ENCODE measurements at places on chromosomes 16 and 17.

- DNase-seq, result no peak
Observed at GRCh38 chr17:14138649-14139048, 69.3 kb downstream of the COX10 start.

GRCh38 chr16:27286451-27286850 lies 17.9 kb upstream of the NSMCE1 start:
- no peak for DNase-seq

GRCh38 chr17:43706235-43706634 lies 44.5 kb upstream of the MEOX1 start:
- no peak for DNase-seq

GRCh38 chr16:74936902-74937560 lies 47.9 kb downstream of the WDR59 start:
- DNase-seq, result no peak

DNA sequence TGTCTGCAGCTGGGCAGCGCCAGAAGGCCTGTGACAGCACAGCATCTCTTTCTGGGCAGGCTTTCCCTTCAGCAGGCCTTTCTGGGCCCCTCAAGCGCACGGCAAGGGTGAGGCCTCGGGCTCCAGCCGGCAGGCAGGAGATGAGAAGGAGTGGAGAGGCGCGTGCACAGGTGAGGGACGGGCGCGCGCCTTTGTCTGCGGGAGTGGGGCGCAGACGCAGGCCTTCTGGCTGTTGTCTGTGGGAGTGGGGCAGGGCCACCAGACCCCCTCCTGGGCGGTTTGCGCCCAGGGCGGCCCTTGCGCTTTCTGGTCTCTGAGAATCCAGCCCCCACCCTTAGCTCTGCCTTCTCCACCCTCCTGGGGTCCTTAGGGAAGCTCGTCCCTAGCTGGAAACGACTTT lies 6.5 kb downstream of the ZNF205 start:
- no peak for DNase-seq

- DNase-seq, result no peak
Observed at GRCh38 chr16:529012-529575, 1.6 kb downstream of the CAPN15 start.

DNA sequence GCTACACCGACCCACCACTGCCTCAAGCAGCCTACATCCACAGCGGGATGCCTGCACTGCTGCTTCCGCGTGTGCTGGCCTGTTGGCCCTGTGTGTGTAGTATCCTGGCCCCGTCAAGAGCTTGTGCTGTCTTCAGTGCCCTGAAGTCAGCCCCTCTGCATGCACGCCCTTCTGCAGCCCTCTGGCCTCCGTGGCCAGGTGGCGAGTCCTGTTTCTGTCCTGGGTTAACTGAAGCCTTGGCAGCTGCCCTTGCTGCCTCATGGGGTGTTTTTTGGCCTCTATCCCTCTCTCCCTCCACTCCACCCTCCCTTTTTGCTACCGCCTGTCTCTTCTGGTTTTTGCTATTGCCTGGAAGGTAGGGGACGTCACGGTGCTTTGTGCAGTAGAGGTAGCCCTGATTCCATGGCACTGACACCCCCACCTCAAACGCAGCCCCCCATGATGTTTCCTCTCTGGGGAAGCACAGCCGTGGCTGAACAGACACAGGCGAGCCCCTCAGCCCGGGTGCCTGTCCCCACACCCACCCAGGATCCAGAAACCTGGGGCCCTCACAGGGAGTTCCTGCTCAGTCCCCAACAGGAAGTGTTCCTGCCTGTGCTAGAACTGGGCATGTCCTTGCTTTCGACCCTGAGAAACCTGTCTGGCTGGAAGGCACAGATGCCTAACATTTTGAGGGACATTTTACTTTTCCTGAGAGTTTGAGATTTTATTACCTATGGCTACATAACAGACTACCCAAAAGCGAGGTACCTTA lies 18.8 kb upstream of the AMZ2 start:
- no peak for DNase-seq

- no peak for DNase-seq
Observed at GRCh38 chr17:68819465-68819864, 135.7 kb downstream of the ABCA8 start.

DNA sequence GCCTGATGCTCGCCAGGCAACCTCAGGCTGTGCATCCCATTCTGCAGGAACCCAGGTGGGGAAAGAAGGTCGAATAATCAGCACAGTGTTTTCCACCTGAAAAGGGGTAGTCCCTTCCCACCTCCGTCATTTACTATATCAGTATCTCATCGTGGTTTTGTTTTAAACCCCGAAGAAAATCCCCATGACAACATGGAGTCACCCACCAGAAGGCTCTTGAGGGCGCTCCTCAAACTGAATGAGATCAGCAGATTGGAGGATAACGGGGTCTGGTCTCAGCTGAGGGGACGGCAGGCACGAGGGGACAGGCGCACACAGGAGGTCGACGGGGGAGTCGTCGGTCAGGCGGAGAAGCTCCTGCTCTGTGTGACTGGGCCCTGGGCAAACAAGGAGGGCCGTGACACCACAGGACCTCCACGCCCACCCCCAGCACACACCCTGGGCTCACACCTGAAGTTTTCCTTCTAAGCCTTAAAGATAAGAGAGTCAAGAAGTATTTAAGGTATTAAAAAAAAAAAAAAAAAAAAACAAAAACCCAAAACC lies 44.2 kb downstream of the MARF1 start:
- DNase-seq, result no peak

DNA sequence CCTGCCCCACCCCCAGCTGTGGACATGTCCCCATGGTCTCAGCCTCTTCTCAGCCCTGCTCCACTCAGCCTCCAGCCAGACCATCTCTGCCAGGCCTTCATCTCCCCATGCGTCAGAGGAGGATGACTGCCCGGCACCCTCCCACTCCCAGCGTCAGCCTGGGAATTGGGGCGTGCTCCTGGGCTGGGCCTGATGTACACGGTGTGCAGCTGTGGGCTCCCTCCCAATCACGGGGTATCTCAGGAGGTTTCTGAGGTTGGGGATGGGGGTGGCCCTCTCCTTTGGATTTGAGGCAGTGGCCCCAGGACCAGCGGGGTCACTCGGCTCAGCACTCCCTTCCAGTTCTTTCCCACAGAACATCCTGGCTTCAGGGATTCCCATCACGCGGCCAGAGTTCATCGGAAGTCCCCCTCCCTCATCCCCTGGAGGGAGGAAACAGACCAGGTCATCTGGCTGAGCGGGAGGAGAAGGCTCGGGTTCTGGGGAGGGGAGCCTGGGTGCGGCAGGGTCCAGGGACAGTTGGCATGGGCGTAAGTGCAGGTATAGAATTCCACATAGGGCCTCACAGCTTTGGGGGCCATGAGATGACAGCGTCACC lies 36.9 kb downstream of the SOCS3 start:
- DNase-seq, result no peak

DNA sequence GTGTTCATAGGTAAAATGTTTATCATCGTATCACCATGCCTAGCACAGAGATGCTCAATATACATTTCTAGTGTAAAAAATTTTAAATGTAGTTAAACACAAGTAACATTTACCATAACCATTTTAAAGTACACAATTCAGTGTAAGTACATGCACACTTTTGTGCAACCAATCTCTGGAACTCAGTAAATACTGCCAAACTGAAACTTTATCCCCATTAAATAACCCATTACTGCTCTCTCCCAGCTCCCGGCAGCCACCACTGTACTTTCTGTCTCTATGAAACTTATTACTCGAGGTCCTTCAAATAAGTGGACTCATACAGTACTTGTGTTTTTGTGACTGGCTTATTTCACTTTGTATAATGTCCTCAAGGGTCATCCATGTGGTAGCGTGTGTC lies 29.0 kb downstream of the RMI2 start:
- DNase-seq, result no peak

- DNase-seq, result no peak
Observed at GRCh38 chr17:78258323-78259191, 27.1 kb downstream of the TMEM235 start.

DNA sequence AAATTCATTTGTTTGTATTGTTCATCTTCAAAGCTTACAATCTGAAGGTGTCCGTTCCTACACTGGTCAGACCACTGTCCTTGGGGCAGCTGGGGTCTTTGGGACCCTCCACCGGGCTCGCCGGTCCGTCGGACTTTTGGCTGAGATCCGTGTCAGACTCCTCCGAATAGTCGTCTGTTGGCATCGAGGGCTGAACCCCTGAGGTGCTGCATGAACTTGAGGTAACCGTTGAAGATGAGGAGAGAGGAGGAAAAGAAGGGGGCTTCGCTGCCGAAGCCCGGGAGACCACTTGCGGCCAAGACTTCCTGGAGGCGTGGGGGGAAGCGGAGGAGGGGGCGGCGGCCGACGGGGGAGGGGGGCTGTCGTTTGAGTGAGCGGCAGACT lies 260.8 kb downstream of the ZFHX3 start:
- no peak for DNase-seq

GRCh38 chr17:57941384-57942370 lies 13.5 kb downstream of the CUEDC1 start:
- no peak for DNase-seq

DNA sequence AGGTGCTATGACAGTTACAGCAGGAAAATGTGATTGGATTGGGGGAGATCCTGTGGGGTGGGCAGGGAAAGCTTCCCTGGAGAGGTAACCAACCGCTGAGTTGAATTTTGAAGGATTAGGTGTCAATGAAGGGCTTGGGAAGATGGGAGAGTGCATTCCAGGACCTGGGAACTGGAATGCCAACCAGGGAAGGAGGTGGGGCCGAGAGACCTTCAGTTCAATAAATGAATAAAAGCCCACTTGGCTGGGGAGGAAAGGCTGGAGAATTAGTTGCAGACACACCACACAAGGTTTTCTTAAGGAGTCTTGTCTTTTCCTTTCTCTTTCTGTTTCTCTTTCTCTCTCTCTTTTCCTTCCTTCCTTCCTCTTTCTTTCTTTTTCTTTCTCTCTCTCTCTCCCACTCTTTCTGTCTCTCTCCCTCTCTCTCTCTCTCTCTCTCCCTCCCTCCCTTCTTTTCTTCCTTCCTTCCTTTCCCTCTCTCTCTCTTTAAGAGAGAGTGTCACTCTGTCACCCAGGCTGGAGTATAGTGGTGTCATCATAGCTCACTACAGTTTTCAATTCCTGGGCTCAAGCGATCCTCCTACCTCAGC lies 3.3 kb downstream of the USP43 start:
- DNase-seq, result no peak

DNA sequence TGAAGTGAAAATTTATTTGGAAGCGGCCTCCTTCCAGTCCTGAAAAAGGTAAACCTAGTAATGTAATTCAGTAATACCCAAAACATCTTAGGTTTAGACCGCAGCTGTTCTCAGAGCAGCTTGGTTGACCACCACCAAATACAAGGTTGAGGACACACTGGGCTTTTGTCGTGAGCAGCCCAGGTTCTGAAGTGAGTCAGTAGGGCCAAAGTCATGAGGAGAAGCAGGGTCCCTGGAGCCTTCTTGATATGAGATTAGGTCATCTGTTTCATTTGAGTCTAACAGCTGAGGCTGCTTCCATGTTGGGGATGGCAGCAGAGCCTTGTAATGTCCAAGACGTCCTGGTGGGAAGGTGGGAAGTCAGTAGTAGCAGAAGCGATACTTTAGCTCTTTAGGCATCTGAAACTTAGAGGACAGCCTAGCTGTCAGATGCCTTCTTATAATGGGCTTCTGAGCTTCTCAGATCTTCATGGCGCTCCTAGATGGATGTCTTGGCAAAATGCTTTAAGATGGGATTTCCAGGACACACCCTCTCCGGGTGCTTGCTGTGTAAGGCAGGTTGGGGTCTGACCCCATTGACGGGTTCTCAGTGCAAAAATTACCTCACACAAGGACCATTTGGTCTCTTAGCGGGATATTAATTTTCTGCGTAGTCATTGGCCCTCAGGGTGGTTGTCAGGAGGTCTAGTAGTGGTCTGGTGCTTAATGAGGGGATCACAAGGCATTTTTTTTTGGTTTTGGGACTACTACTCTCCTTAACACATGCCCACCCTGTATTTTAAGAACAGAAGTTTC lies 2.4 kb downstream of the ALKBH5 start:
- DNase-seq, result no peak

GRCh38 chr16:15970202-15970601 lies 20.8 kb downstream of the ABCC1 start:
- DNase-seq, result no peak

- DNase-seq, result peak; percentile 88
Observed at GRCh38 chr16:2003827-2004641, 5.6 kb downstream of the ZNF598 start.

- no peak for DNase-seq
Observed at GRCh38 chr16:1036166-1036565, 36.4 kb upstream of the SSTR5 start.

GRCh38 chr16:7581175-7581574 lies 248.5 kb downstream of the RBFOX1 start:
- DNase-seq, result no peak

DNA sequence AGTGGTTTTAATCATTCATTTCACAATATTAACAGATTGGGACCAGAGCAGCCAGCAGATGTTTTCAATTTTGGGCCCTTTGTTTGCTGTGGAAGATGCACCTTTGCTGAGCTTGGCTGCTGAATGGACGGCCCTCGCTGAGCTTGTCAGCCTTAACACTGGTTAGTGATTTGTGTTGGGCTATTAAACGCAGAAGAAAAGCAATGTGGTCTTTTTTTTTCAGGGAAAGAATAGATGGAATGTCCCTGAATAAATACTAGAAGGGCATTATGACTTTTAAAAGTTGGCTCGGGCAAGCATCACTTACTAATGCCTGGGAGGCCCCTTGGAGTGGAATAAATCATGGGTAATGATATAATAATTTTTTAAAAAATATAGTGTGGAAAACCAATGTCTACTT lies 297.0 kb downstream of the MAP2K6 start:
- DNase-seq, result no peak

DNA sequence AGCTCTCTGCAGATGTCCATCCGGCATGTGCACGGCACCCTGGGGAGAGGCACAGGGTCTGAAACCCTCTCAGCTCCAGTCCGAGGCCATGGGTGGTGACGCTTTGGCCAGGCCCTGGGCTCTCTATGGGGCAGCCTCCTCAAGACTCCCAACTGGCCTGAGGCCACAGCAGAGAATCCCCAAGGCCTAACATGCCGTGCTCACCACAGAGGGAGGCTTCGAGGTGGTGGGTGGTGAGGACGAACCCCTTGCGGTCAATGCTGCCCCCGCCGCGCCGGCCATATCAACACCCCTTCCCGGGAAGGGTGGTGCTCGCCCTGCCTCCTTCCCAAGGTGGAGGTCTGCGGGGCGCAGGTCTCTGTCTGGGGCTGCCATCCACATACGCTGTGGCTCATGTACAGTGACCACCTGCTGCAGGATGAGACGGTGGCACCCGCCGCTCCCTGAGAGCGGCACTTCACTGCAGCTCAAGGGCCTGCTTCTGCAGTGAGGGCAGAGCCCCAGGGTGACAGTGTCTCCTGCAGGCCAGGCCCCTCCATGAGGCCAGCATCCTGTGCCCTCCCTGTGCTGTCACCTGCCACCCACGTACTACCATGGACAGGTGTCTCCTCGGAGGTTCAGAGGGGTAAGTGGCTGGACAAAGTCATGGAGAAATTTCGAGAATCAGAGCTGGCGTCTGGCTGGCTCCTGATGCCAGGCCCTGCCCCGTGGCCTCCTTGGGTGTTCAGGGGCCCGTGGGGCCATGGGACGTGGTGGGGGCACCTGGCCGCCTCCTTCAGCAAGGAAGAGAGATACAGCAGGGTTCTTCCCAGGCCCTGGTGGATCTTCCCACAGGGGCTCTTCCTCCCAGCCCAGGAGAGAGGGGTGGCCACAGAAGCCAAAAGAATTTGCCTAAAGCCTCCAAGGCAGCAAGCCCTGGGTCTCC lies 54.6 kb upstream of the ACSF3 start:
- no peak for DNase-seq
